ENCODE measurements at places on chromosomes 2 and 18. TPM values are rescaled to one million over a fixed set of nuclear protein-coding genes. Genes with fewer than 3 reads are reported as not detected.

GRCh38 chr2:65349863-65350262 is 82.5 kb downstream of the SPRED2 start:
- no peak overlapping the region for H3K4me3 ChIP-seq
- H3K27ac ChIP-seq, result no peak overlapping the region
- no peaks in the 10 kb centered on the region for H3K27me3 ChIP-seq
- H3K4me1 ChIP-seq, result peaks cover 42% of the 10 kb centered on the region

GRCh38 chr18:45110577-45111501 is 430.2 kb downstream of the SETBP1 start:
- H3K36me3 ChIP-seq, result no peaks in the 10 kb centered on the region
- no peaks in the 10 kb centered on the region for H3K4me1 ChIP-seq
- no peak overlapping the region for H3K27ac ChIP-seq
- peaks cover 19% of the 10 kb centered on the region for H3K27me3 ChIP-seq
- no peak overlapping the region for H3K4me3 ChIP-seq

DNA sequence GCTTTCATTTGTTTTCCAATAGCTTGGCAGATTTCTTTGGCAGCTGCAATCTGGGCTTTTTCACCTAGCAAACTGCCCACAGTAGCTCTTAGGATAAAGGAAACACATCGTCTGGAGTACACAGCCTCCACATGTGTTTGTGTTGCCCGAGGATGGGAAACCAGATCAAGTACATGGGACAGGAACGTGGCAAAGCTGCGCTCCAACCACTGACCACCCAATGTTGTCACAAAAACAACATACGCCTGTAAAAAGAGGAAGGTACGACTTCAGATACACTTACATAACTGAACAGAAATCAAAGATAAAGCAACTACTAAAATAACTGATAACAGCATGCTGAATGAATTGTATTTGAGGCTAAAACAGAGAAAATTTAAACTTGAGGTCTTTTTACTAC is 15.5 kb downstream of the HEATR5B start:
- H3K4me3 ChIP-seq, result no peak overlapping the region
- H3K4me1 ChIP-seq, result peaks cover 5% of the 10 kb centered on the region
- no peaks in the 10 kb centered on the region for H3K27me3 ChIP-seq
- peaks cover 88% of the 10 kb centered on the region for H3K36me3 ChIP-seq
- DNase-seq, result no peak

DNA sequence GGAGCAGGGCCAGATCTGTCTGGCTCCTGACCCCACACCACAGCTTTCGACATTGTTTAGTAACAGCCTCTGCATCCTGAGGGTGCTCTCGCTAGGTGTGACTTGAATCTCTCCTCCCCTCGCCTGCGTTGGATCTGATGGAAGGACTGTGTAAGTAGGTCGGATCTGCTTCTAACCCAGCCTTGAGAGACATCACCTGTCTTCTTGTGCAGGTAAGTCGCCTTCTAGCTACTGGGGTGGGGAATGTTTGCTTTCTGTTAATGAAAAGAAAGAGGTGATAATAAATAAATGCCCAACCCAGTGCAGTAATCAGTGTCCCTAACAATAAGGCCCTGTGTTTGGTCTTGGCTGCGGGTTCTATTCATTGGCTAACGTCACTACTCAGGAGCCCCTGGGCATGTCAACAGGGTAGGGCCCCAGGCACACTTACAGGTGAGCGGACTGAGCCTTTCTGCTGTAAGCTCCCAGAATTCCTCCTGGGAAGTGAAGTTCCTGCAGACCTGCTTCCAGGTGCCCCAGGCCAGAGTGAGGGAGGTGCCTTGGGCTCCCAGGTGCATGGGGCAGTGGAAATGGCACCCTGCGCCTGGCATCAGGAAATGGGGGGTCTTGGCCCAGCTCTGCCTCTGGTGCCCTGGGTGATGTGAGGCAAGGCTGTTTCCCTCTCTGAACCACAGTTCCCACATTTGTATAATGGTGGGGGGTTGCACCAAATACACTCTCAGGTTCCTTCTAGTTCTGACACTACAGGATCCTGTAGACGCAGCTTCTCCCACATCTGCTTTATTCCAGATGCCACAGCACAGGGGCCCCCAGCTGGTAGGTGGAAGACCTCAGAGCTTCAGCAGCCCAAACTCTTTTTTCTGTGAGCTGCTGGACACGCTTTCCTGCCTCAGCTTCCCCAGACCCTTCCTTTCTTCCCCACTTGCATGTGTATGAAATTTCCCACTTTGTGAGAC is 11.2 kb upstream of the FOSL2 start:
- no peak for DNase-seq
- H3K27me3 ChIP-seq, result no peaks in the 10 kb centered on the region
- H3K27ac ChIP-seq, result no peak overlapping the region
- no peaks in the 10 kb centered on the region for H3K36me3 ChIP-seq
- H3K4me3 ChIP-seq, result no peak overlapping the region
- peaks cover 35% of the 10 kb centered on the region for H3K4me1 ChIP-seq

DNA sequence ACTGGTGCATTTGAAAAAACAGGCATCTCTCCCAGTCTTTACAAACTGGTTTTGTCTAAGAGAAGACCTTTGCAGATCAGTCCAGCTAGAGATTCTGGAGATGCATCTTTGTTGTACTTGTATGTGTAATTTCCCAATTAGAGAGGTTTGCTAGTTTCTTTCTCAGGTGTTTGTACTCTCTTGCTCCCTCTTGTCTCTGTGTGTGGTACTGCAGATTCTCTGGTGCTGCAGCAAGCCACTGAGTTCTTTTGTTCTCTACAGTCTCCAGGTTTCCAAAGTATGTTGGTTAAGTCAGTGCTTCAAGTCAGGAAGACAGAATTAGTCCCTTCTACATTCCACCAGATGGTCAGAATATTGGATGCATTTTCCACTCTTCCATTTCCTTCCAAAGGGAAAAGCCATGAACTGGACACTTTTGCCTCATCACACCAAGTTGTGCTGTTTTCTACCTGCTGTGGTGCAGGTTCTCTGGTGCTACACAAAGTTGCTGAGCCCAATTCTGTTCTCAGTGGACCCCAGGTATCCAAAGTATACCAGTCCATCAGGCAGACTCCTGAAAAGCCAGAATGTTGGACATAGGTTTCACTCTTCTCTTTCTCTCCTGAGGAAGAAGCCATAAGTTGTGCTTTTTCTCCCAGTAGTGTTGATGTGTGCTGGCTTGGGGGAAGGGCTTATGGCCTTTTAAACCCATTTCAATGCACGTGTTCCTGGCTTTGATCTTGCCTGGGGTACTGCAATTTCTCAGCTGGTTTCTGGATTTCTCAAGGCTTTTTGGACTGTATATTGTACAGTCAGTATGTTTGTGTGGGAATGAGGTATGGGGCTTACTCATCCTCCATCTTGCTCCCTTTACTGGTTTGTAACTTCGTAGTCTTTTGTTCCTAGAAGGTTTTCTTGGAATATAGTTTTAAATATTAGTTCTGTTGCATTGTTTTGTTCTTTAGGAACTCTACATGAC is 29.8 kb downstream of the EPC2 start:
- no peak overlapping the region for H3K27ac ChIP-seq
- peaks cover 32% of the 10 kb centered on the region for H3K4me1 ChIP-seq
- no peaks in the 10 kb centered on the region for H3K27me3 ChIP-seq

DNA sequence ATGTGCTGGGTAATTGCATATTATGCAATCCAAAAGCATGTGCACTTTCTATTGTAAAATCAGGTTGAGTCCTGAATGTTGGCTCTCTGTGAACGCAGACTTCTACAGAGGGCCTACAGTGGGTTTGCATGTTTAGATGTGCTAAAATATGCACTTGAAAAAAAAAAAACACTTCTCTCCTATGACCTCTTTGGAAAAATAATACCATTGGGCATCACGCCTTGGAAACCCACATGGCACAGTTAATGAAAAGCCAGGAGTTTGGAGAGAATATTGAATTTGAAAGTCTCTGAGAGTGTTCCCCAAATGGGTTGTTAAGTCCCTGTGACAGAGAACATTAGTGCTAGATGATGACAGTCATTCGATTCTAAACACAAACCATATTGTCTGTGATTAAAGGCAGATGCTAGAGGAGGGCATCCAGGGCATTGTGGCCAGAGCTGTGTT is 710.4 kb upstream of the PIK3C3 start:
- no peaks in the 10 kb centered on the region for H3K27me3 ChIP-seq
- H3K36me3 ChIP-seq, result no peaks in the 10 kb centered on the region
- H3K27ac ChIP-seq, result no peak overlapping the region

DNA sequence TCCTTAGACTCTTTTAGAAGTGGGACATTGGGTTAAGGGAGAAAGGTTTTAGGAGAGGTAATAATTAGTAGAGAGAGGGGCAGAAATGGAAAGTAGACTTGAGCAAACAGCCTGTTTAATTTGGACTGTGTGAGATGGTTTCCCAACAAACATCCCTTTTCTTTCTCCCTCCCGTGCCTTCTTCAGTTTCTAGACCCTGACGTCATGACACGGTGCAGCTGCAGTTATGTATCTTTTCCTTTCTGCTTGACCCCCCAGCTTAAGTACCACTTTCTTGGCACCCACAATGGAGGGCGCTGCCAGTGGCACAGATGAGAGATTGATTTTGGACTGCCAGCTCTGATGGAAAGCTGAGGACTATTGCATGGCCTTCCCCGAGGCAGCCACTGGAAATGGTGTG is 86.9 kb upstream of the FAM136A start:
- no peak for DNase-seq
- H3K4me1 ChIP-seq, result peaks cover 15% of the 10 kb centered on the region
- no peak overlapping the region for H3K4me3 ChIP-seq
- H3K27ac ChIP-seq, result no peak overlapping the region

DNA sequence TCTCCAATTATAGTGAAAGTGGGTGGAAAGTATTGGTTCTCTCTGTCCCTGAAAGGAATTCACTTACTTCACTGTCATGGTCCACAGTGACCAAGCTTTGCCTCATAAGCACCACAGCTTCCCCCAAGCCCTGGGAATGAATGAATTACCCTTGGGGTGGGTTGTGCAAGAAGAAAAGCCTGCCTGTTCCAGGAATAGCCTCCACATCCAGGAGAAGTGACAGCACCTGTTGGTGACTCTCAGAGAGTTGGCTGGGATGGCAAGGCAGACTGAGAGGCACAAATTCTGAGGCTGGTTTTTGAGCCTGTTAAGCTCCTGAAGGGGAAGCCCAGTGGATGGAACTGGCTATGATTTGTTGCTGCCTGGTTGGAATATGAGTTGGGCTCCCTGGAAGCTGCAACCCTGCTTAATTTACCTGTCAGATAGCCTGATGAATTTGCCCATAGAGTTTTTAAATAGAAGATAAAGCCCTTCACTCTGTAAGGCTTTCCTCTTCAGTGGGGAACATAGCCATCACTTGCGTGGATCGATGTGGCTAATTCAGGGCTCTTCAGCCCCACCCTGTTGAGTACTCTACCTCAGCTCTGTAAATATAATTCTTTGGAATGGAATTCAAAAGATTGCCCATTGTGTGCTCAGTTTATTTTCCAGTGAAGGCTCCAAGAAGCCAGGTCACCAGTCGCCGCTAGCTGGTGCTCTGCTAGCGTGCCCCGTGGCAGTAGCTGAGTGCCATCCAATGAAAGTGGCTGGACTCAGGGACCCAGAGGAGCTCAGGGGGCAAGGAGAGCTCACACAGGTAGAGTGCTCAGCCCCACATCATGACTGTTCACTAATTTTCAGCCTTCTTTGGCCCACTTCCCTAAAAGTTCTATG is 479.3 kb downstream of the IRS1 start:
- no peak for DNase-seq
- H3K27ac ChIP-seq, result no peak overlapping the region
- H3K36me3 ChIP-seq, result no peaks in the 10 kb centered on the region
- no peak overlapping the region for H3K4me3 ChIP-seq
- no peaks in the 10 kb centered on the region for H3K27me3 ChIP-seq

DNA sequence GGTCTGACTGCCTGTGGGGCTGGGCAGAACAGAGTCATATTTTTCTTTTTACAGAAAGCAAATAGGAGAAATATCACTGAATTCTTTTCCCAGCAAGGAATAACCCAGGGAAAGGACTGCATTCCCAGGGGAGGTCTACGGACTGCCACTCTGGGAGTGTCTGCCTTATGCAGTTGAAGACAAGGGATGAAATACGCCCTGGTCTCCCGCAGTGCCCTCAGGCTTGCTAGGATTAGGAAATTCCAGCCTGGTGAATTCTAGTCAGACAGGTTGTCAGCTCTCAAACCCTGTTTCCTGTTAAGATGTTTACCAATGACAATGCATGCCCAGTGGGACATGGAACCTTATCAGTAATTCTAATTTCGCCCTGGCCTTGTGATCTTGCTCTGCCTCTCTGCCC is 30.3 kb upstream of the PDK1 start:
- no peaks in the 10 kb centered on the region for H3K4me1 ChIP-seq
- H3K27me3 ChIP-seq, result no peaks in the 10 kb centered on the region
- no peak for DNase-seq
- H3K36me3 ChIP-seq, result no peaks in the 10 kb centered on the region
- no peak overlapping the region for H3K4me3 ChIP-seq

GRCh38 chr18:54608028-54608642 is 17.1 kb downstream of the DYNAP start:
- H3K36me3 ChIP-seq, result no peaks in the 10 kb centered on the region
- peak overlapping the region; percentile 97 for H3K27ac ChIP-seq
- no peaks in the 10 kb centered on the region for H3K27me3 ChIP-seq
- peak; percentile 88 for DNase-seq

- no peaks in the 10 kb centered on the region for H3K4me1 ChIP-seq
- H3K4me3 ChIP-seq, result no peak overlapping the region
- no peaks in the 10 kb centered on the region for H3K36me3 ChIP-seq
- DNase-seq, result no peak
- no peak overlapping the region for H3K27ac ChIP-seq
These were observed 22.4 kb downstream of the TEX51 start for GRCh38 chr2:126921066-126921465.

DNA sequence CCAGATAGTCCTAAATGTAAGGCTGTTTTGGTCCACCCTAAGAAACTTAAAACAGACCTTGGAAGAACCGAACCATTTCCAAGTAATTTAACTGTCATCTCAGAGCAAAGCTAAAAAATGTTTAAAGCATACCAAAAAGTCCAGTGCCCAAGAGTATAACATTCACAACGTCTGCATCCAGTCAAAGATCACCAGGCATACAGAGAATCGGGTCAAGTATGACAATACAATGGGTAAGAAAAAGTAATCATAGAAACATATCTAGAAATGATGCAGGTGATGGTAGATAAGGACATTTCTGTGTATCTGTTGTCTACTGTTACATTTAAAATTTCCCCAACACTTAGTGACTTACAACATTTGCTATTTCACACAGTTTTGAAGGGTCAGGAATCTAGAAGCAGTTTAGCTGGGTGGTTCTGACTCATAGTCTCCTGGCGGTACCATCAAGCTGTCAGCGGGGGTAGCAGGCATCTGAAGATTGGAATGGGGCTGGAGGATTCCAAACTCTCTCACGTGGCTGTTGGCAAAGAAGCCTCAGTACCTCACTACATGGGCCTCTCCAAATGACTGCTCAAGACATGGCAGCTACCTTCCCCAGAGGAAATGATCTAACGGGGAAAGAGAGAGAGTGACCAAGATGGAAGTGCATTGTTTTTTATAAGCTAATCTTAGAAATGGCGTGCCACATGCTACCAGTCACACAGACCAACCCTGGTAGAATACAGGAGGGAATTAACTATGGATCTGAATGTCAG is 36.6 kb upstream of the DYNC2LI1 start:
- H3K27ac ChIP-seq, result no peak overlapping the region
- H3K4me1 ChIP-seq, result peaks cover 11% of the 10 kb centered on the region

Gene REG1A
- total RNA-seq, result not detected

Gene GNAL
- 1.6 TPM for total RNA-seq

Gene SCYGR4
- not detected for total RNA-seq

Gene DSC3
- 60.8 TPM for total RNA-seq

Gene LBX2
- not detected for total RNA-seq
